PC-9 (cell line): ENCODE measurements at places on chromosomes 2 and 18.
A peak's percentile ranks its signal among the peaks of the same experiment; 100 is the strongest.

GRCh38 chr2:98457045-98457696 is 12.5 kb downstream of the INPP4A start:
- DNase-seq, result peak; percentile 94

GRCh38 chr2:21822505-21822904 is 698.7 kb downstream of the TDRD15 start:
- DNase-seq, result no peak

- DNase-seq, result no peak
Measured at GRCh38 chr18:35387152-35387571, 10.0 kb upstream of the ZNF396 start.

DNA sequence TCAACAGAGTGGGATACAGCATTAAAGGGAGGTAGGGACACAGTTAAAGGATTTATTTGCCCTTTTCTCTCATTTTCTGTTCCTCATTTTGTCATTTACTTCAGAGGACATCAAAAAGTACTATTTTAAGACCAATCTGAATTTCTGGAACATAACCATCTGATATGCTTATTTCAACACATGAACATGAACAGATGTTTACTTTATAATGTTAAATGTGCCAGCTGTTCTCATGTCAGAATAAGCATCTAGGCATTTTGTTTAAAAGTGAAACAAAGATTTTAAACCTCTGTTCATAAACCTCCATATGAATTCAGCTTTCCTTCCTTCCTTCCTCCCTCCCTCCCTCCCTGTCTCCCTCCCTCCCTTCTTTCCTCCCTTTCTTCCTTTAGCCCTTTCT is 677.7 kb downstream of the CNTNAP5 start:
- no peak for DNase-seq
